Cortex of kidney (tissue), 1 donor: ENCODE measurements at places on chromosomes 12 and 14.

- DNase-seq: no peak
These were observed 5.8 kb downstream of the SLC22A17 start for GRCh38 chr14:23346693-23347405.

GRCh38 chr14:61632401-61632800 lies 62.9 kb upstream of the HIF1A start:
- DNase-seq: no peak

DNA sequence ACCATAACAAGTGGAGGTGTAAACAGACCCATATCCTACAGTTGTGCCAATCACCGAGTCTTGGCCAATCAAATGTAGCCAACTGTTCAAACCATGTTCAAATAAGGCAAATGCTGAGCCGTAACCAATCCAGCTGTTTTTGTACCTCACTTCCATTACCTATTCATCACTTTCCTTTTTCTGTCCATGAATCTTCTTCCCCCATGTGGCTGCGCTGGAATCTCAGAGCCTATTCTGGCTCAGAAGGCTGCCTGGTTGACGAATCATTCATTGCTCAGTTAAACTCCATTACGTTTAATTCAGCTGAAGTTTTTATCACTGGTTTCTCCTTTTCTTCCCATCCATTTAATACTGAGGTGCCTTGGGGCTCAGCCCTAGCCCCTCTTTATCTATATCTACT lies 71.1 kb downstream of the TBC1D30 start:
- DNase-seq: no peak

GRCh38 chr12:47414511-47414910 lies 291.3 kb downstream of the RPAP3 start:
- no peak for DNase-seq

GRCh38 chr12:40691913-40692764 lies at the start of gene CNTN1:
Gene CNTN1 (plus strand): TSS chr12:40692439.
- peak; percentile 12 for DNase-seq

GRCh38 chr12:125029761-125030358 lies 35.4 kb upstream of the AACS start:
- DNase-seq: no peak

DNA sequence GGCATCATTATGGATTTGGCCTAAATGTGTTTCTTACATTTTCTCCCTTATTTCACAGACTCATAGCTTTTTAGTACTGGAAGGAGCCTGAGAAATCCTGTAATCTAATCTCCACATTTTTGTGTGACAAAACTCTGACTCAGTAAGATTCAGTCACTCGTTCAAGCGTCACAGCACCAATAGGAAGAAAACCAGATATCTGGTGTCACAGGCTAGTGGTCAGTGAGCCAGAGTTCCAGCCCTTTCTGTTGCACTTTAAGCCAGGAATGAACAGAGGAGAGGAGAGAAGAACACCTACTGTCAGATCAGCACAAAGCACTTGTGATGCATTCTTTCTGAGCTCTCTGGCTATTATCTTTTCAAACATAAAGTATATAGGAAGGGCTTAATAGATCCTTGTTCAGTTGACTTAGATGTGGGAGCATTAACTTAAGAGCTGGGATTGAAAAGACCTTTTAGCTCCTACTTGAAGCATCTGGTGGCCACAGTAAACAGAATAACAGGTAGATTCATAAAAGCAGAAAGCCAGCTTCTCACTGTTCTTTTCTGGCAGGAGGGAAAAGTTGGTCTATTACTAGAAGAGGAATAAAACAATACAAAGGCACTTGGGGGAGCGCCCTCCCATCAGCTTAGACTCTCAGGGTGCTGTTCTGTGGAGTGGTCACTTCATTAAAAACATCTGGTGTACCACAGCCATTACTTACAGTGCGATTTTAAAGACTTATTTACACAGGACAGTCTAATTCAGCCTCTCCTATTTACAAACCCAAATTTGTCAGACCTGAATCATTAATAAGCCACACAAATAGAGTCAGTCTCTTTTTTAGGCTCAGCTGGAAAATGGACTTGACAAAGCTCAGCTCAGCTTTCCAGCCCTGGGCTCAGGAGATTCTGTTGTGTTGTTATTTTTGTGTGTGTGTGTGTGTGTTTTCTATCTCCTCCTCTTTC lies 12.2 kb upstream of the NID2 start:
- no peak for DNase-seq

DNA sequence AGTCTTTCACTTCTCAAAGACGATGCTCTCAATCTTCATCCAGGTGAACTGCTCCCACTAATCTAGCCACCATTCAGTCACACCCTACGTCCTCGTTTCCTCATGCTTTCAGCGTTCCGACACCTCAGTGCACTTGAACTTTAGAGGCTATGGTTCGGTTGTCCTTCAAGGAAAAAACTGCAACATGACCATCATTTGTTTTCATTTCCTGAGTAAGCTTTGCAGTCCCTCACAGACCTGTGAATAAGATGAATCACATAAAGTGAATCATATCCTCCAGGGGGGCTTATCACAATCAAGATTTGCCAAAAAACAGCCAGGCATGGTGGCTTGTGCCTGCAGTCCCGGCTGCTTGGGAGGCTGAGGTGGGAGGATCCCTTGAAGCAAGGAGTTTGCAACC lies 80.2 kb downstream of the TMCC3 start:
- no peak for DNase-seq

DNA sequence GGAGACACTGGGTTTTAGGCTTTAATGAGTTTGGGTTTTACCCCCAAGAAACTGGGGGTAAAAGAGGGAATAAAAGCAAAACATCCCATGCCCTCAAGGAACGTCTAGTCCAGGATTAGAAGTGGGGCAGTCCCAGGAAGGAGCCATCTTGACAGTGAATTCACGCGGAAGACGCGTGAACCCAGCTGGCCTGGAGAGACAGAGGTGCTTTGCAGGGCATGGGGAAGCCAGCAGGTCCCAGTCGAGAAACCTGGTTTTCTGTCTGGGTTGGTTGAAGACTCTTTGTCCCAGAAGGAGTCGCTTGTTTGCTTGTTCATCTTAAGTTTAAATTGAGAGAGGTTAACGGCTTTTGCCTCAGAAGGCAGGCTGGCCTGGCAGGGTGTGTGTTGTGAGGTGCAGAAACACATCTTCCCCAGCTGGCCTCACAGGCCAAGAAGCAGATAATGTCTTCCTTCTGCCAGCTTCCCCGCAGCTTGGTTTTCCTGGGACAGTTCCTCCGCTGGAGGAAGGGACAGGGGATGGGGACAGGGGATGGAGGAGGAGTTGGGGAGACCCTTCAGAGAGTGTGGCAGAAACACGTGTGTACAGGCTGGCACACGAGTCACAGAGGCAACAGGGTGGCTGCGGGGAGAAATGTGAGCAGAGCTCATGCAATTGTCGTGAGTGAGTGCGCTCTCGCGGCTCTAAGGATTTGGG lies 18.5 kb upstream of the CD9 start:
- DNase-seq: no peak

- no peak for DNase-seq
These were observed 6.5 kb downstream of the TMEM253 start for GRCh38 chr14:21107283-21107800.

GRCh38 chr12:51926064-51926632 lies 18.8 kb downstream of the ACVRL1 start:
- no peak for DNase-seq

DNA sequence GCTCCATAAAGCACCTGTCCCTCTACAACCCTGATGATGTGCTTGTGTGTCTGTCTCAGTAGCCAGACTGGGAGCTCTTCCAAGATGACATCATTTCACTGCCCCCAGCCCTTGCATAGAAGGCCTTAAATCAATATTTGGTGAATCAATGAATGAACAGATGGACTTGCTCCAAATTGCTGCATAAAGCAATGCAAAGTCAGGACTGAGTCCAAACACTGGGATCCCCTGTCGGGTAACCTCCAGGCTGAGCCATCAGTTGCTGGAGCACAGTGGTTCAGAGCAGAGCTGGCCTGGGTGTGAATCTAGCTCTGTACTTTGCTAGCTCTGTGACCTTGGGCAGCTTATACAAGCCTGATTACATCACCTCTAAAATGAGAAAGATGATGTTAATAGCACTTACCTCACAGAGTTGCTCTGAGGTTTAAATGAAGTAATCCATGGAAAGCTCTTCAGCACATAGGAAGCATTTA lies 120.3 kb upstream of the VASH1 start:
- DNase-seq: no peak

DNA sequence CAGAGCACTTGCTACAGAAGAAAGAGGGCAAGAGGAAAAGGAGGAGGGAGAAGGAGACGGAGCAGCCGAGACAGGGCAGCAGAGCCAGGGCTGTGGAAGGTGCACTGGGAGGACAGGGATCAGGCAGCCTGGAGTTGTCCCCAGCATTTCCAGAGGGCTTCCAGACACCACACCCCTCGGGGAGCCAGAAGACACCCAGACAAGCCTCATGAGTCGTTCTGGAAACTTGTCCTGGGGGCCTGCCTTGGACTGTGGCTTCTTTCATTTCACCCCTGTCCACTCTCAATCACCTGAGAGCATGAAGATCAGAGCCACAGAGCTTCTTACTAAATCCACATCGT lies 14.1 kb downstream of the CMKLR1 start:
- no peak for DNase-seq

DNA sequence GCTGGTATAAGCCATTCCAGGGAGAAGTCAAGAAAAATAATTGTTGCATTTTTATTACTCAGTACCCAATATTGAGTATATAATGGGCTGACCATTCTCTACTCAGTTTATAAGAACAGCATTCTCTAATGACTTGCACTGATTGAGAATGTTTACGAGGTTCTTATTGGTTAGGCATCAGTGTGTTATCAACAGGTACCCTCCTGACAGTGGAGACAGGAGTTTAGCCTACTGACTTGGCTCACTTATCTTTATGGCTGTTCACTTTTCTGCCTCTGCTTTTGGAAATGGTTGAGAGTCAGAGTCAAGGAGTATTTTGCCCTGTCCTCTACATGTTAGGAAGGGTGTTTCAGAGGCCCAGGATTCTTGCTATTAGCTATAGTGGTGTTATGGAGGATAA lies 228.0 kb upstream of the RGS6 start:
- DNase-seq: no peak

- no peak for DNase-seq
These were observed 1.8 kb upstream of the ANO6 start for GRCh38 chr12:45214071-45214470.

- no peak for DNase-seq
These were observed 27.0 kb downstream of the GPR135 start for GRCh38 chr14:59438195-59438647.

DNA sequence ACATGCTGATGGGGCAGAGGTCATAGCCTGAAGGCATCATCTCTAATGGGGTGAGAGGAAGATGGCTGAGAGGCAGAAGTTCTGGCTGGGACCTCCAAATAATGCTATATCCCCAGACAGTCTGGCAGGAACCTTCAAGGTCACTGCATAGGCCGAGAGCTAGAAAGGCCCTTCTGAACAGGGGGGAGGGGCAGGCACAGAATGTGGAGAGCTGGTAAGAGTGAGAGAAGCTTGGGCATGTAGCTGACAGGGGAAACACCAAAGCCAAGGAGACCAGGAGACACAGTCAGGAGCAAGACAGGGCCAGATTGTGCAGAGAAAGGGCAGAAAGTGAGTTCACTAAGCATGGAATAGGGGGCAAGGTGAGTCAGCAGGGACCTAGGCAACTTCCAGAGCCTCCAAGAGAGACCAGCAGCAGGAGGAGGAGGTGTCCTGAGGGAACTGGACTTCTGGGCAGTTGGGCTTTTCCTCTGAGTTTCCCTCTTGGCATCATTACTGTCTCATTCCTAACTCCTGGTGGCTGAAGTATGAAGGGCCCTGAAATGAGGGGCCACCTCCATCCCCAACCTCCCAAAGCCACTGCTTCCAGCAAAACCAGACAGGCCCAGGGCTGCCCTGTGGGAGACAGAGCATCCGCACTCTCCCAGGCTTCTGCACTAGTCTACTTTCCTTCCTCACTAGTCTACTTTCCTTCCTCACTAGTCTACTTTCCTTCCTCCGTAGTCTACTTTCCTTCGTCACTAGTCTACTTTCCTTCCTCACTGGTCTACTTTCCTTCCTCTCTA lies 17.1 kb downstream of the ANO2 start:
- no peak for DNase-seq

DNA sequence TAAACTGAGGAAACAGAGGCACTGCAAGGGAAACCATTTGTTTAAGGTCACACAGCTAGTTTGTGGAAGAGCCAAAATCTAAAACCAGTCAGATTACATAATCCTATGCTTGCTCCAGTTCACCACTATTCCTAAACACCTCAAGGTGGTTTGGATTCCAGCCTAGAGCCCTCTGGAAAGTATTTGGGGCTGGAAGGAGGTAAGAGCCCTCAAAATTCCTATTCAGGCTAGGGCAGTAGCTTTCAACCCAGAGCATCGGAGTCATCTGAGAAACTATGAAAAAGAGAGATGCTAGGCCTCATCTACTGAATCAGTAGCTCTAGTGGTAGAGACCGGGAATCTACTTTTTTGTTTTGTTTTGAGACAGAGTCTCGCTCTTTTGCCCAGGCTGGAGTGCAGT lies 16.0 kb upstream of the SPPL3 start:
- DNase-seq: no peak
